ENCODE measurements at places on chromosomes 7 and 10.

- peak; percentile 45 for DNase-seq
These were observed 74.0 kb upstream of the CUX1 start for GRCh38 chr7:101743241-101743994.

DNA sequence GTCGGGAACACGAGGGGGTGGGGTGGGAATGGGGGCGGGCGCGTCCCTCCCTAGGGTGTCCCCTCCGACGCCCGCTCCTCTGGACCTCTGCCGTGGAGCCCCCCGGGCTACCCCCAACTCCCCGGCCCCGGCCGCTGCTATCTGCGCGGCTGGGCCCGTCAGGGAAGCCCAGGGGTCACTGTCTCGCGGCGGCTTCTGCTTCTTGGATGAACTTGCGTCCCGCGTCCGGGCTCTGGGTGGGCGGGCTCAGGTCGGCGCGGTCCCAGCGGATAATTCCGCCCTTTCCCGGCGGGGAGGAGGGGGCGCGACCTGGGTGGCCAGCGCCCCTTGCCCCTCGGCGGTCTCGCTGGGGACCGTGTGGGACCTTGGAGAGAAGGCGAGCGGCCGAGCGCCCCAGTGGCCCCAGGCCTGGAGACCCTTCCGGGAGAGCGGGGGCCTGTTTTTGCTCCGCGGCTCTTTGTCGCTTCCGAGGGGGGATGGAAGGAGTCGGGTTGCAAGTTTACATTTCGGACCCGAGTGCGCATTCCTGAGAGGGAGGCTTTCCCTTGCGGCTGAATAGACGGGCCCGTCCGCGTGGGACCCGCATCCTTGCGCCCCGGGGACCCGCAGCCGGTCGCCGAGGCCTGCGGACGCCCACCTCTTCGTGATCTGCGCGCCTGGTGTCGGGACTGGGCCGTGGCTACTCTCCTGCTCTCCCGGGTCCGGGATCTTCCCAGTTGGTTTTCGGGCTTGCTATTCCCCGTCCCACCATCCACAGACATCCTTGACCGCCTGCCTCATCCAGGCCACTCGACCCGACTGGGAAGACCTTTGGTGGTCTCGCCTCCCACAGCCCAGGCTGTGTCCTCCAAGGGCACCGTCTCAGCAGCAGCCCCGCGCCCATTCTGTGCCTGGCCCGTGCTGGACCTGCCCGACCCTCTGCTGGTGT lies 812 bp downstream of the DOCK1 start:
- no peak for DNase-seq

- DNase-seq: no peak
These were observed 20.5 kb downstream of the ITPRIP start for GRCh38 chr10:104317726-104318299.

GRCh38 chr7:37718585-37718984 lies 35.0 kb downstream of the GPR141 start:
- DNase-seq: no peak

DNA sequence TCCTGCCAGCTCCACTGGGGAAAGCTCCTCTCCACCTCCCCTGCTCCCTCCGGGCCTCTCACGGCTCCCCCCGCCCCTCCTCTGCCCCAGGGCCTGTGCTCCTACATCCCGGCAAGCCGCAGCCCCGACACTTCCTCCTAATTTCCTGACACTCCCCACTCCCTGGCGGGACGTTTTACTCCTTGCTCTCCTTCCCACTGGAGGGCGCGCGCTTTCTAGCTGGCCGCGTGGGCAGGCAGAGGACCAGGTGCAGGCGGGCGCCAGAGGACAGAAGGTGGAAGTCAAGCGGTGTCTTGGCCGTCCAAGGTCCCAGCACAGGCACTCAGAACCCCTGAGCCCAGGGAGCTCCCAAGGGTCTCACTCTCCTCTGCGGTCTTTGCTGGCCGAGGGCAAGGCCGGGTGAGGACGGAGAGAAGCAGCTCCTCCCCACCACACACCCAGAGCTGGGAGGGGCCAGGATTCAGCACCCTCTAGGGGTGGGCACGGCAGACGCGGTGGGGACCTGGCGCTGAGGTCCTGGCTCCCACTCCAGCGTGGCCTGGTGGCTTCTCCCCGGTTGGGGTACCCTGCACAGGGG lies 19.1 kb downstream of the ADAM8 start:
- DNase-seq: no peak

GRCh38 chr7:122302761-122303530 lies 1.6 kb downstream of the FEZF1 start:
- no peak for DNase-seq

DNA sequence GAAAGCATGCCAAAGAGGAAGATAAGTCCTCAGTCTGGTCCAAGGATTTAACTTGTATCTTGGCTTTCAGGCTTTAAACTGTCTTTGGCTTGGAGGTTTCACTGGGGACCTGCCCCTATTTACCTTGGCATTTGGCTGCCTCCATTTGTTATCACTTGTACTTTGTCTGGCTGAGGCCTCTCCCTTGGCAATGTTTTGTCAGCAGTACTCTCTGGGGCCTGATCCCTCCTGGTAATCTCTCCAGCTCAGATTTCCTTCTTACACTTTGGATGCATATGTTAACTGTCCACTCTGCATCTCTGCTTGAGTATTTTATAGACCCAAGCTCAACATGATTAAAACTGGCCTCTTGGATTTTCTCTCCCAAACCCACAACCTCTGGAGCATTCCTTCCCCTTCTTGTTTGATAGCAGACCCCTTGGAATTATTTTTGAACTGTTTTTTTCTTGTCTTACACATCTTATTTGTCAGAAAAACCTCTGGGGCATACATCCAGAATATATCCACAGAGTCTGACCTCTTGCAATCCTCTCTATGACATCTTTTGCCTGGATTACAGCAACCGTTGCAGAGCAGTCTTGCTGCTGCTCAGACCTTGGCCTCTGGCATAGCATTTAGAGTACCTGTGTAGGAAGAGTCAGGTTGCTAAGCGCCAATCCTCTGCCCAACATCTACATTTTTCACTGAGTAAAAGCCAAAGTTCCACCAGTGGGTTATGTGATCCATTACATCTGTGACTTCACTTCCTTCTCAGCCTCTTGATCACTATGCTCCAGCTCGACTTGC lies 35.2 kb downstream of the ZNF487 start:
- no peak for DNase-seq

DNA sequence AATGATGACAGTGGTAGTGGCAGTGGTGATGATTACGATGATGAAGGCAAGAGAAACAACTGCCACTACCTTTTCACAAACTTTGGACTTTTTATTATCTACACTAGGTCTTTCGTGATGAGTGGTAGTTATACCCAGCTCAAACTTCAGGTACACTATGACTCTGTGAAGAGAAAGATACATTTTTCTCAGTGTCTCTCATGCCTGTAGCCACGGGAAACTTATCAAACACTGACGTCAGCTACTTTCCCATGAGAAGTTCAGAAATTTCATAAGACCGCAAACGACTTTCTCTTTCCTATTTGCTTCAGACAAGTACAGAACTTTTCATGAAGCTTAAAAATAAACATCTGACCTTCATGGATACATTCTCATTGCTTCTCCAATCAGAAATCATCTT lies 57.0 kb downstream of the CALD1 start:
- DNase-seq: no peak

GRCh38 chr10:100208276-100208675 lies 21.1 kb downstream of the CHUK start:
- DNase-seq: no peak

DNA sequence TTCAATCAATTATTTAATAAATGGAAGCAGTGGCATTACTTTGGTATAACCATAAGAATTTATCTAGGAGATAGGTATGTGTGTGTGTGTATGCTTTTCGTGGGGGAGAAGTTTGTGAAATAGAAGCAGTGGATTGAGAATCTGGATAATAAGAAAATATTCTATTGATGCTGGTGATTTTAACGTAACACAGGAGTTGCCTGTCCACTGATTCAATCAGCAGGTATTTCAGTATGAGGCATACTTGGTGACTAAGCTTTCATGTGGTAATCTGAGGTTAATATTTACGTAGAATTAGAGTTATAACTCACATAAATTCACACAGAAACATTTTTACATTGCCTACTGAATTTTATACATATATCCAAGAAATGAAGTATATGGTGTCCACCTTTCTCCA lies 568.0 kb downstream of the ZWINT start:
- no peak for DNase-seq

DNA sequence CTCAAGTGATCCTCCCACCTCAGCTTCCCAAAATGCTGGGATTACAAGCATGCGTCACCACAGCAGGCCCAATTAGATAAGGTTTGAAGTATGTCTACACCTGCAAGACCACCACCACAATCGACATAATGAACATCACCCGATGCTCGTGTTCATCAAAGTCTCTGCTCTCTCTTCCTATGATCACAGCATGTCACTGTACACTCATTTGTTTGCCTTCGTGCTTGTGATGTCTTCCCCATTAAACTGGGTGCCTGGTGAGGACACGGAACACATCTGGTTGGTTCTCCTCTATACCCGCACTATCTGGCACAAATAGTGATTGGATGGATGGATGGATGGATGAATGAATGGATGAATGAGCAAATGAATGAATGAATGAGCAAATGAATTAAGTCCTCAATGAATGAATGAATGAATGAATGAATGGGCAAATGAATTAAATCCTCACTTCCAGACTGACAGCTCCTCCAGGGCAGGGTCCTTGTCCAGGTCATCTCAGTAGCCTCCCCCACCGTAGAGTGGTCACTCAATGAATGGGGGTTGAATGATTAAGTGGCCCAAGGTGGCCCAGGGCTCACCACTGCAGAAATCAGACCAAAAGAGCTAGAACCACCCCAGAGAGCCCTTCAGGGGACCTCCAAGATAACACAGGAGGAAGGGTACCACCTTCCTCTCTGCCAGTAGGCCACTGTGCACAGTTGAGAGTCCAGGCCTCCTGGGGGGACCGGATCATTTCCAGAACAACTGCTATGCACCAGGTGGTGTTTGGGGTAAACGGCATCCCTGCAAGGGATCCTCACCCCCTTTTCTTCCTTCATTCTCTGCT lies 101.9 kb upstream of the TNRC18 start:
- no peak for DNase-seq

- no peak for DNase-seq
These were observed 15.8 kb downstream of the FZD9 start for GRCh38 chr7:73449422-73449821.

DNA sequence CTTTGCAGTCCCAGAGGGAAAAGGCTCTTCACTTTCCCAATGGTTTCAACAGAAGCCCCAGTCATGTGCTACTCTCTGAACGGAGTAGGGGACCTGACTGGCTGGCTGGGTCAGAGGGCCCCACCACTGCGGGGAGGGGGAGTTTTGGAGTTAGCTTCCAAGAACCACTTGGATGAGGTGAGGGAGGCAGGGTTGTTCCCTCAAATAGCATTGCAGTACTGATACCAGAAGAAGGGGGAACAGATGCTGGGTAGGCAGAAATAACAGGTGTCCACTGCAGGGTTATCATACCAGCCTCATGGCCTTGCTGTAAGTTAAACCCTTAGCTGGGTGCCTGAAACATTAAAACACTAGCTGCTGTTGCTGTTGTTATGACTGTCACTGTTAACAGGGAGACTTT lies 131.3 kb downstream of the UBE2H start:
- DNase-seq: no peak

DNA sequence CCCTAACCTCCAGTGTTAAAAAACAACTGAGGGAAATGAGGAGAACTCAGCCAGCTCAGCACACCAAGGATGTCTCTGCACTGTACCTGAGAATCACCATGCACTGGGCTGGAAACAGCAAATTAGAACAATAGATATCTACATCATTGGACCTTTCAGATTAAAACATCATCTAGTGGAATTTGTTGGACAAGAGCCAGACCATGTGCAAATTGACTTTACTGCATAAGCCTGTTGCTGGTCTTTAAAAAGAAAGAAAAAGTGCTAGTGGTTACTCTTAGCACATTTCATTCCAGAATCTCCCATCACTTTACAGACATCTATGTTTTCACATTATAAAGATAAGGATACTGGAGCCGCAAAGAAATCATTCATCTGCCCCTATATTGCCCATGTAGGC lies 75.4 kb downstream of the FGFR2 start:
- DNase-seq: no peak

DNA sequence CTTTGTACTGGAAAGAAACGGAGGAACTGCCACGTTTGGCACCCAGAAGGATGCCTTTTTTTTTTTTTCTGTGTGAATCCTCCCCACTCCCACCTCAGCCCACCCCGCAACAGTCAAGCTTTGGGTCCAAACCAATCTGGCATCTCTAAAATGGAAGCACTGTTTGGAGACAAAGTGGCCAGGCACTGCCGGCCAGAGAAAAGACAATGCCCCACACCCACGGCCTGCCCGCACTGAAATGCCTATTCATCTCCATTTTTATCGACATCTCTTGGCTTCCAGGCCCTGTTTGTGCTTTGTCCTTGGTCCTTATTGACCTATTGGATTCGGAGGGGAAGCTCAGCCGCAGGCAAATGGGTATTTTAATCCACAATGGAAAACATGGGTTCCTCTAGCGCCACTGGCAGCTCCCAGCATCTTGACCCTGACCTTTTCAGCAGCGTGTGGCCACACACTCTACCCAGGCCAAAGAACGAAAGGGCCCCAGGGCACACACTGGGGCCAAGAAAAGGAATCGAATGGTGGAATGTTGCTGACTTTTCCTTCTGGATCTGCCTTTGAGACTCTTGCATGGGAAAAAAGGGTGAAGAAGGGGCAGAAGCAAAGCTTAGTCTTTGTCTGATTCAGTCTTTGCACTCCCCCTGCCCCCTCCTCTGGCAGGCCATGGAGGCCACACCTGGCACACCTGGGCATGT lies 162.6 kb upstream of the CDCA7L start:
- no peak for DNase-seq

- DNase-seq: no peak
These were observed 355.3 kb downstream of the TCERG1L start for GRCh38 chr10:130956251-130956650.

DNA sequence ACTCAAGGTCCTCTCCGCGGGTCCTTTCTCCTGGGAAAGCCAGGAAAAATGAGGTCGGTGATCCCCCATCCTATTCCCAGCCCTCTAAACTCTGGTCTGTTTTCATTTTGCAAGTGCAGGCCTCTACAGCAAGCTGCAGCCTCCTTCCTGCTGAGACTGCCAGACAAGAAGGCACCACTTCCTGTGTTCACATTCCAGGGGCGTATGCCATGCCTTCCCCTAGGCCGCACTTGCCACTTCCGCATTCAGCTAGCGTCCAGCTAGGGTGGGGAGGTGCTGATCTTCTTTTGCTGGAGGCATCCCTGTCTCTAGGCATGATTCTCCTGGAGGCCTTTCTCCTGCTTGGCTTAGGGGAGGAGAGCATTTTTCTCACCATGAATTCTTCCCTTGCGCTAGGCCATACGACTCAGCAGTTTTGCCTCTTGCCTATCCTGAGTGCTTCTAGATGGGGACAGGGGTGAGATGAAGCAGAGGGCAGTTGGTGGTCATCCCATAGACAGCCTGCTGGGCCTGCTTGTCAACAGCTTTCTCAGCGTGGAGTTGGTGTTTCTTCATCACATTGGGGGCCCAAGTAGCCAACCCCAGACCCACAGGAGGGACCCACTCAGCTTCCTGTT lies 328.9 kb downstream of the RPS24 start:
- no peak for DNase-seq

GRCh38 chr7:15175152-15175551 lies 272.6 kb upstream of the DGKB start:
- DNase-seq: no peak

Data from activated CD4-positive, alpha-beta T cell treated with anti-CD3 and anti-CD28 coated beads for 24 hours (primary cell).